ENCODE measurements at places on chromosomes 6 and 20.

DNA sequence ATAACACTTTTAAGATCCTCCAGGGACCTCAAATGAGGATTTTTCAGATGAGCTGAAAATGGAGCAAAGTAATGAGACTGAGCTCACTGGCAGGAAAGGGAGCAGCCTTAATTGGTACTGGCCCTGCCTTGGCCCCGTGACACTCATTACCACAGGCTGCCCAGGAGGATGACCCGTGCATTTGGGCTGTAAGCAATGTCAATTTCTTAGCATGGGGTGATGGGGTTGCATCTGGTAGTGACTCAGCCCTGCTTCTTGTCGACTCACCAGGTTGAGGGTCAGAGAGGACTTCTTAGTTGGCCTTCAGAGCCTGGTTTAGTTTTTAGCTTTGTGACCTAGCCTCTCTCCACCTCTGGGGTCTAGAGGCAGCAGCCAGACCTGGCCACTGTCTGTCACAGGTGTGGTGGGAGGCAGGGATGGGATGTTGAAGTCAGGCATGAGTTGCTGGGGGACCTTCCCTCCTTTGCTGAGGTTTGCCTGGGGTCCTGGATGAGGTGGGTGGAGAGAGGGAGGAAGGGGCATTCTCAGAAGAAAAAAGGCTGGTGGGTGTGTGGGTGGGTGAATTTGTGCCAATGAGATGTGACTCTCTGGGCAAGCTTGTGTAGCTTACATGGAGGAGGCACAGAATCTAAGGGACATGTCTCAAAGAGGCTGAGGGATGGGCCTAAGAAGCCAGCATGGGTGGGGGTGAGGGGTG lies 25.9 kb upstream of the EPB41L1 start:
- peak; percentile 34 for DNase-seq

DNA sequence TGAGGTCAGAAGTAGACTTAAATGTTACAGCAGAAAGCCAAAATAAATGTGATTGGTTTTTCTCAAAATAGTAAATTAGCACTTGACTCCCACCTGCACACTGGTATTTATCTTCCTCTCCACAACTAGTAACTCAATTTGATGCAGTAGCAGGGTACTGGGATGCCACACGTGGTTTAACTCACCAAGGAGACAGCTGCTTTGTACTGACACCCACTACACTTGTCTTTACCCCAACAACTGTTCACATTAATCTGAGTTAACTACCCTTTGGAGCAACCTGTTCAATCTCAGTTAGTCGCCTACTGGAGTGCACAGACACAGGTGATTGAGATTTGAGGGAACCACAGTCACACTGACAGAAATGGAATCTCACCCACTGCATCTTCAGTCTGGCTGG lies 242.1 kb downstream of the PRKN start:
- DNase-seq, result no peak

DNA sequence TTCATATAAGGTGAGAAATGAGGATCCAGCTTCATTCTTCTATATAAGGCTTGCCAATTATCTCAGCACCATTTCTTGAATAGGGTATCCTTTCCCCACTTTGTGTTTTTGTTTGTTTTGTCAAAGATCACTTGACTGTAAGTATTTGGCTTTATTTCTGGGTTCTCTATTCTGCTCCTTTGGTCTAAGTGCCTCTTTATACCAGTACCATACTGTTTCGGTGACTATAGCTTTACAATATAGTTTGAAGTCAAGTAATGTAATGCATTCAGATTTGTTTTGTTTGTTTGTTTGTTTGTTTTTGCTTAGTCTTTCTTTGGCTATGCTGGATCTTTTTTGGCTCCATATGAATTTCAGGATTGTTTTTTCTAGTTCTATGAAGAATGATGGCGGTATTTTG lies 64.6 kb downstream of the ERMARD start:
- DNase-seq, result no peak

GRCh38 chr20:48178633-48179032 lies 393.4 kb upstream of the SULF2 start:
- no peak for DNase-seq

DNA sequence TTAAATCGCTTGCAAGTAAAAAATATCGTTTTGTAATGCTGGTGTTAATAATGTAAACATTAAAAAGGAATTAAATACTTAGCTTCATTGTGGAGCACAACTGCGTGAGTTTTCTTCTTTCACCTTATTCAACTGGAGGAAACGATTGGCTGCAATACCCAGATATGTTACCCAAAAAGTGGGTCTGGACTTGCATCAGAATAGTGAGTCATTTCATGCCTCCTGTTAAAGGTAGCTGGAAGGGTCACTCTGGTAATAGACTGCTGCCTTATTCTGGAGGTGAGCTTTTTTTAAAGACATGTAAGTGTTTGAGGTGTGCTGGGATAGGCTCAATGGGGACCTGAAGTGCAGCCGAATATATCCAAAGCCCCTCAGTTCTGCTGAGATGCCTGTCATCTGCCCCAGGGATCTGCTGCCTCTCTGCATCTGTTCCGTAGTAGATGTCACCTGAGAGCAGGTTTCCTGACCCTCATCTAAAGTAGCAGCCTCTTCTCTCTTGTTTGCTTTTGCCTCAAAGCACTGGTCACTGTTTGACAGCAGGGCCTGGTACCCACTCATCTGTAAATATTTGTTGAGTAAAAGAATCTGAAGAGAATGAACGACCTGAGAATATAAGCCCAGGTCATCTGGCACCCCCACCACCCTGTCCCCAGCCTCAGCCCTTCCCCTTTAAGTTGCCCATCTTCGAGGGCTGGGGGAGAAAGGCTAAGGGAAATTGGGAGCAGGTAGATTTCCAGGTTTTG lies 5.6 kb upstream of the UQCC2 start:
- DNase-seq, result no peak

DNA sequence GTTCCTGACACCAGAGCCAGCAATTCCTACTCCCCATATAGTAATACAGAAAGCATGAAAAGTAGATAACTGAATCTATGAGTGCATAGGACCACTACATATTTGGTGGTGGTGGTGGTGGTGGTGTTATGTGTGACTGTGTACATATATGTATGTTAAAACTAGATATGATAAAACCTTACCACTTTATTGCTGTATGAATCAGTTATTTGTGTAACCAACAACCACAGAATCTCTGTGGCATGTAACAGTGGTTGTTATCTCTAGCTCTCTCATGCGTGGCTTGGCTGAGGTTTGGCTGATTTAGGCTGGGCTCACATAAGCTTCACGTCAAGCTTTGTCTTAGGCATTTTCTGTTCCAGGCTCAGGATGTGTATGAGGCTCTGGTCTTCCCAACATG lies 55.7 kb downstream of the PLCB1 start:
- no peak for DNase-seq
